ENCODE measurements at places on chromosomes 7 and 10.
A peak's percentile ranks its signal among the peaks of the same experiment; 100 is the strongest.

DNA sequence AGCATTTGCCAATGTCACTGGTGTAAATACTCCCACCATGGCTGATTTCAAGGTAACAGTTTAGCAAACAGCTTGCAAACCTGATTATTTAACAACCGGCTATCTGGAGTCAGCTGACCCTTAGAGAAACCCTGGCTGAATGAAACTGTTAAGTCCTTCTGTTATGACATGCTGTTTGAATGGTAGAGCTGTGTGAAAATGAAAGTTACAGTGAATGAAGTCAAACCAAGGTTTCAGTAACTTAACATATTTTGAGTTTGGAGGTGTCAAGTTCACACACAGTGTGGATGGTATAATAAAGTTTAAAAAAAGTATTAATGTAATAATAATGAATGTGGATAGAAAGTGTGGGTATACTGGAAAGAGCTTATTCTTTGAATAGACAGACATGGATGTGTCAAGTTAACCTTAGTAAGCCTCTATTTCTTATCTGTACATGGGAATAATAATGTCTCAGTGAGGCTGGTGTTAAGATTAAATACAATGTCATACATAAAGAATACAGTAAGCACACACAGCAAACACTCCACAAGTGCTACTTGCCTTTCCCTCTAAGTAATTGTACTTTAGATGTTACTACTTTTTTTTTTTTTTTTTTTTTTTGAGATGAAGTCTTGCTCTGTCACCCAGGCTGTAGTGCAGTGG lies 150.4 kb downstream of the TAX1BP1 start:
- DNase-seq, result peak; percentile 64

GRCh38 chr7:132643302-132643701 lies 67.0 kb upstream of the PLXNA4 start:
- no peak for DNase-seq

DNA sequence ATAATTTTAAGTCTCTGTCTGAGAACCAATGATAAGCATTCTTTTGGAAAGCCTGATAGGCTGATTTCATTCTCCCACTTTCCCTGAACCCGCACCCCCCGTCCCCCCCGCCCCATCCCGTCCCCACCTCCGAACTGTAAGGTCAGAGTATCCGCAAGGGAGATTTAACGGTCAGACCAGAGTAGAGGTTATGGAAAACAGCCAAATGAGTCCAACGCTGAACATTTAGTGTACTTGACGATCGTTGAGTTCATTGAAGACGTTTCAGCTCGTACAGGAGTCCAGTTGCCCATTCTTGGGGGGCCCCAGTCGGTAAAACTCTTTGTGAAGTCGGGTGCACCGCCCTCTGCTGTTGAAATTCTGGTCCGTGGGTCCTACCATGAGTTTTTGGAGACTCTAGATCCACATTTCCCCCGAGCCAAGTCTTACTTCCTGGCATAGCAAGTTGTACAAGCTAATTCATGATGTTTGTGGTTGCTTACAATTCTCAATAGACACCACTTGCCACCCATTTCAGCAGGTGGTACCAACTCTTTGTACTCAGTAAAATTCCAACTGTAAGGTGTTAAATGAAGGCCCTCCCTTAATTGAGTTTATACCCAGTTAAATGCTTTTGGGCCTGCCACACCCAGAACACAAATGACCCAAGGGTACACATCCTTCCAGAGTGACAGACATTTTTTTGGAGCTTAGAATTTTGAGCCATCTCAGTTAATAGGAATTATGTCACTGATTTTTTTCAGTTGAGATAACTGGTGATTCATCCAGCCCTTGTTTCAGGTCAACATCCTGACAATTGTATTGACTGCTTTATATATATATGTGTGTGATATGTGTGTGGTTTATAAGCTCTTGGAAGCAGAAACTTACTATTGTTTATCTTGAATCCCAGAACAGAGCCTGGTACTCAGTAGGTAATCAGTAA lies 1.2 kb downstream of the MARCHF5 start:
- DNase-seq, result peak; percentile 65

DNA sequence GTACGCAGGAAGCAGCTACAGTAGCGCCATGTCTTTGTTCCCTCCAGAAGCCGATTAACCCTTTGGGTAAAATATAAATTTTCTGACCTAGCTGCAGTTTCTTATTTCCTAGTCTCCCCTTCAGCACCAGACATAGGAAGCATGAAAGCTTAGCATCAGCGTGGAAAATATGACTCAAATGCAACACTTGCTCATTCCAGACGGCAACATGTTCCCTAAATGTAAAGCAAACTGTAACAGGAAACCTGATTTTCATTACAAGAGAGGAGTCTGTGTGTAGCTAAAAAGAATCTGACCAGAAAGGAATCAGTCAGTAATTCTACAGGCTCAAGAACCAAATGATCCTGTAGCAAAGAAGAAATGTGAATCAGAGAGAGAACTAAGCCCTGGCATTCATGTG lies 219.2 kb downstream of the C7orf25 start:
- no peak for DNase-seq

DNA sequence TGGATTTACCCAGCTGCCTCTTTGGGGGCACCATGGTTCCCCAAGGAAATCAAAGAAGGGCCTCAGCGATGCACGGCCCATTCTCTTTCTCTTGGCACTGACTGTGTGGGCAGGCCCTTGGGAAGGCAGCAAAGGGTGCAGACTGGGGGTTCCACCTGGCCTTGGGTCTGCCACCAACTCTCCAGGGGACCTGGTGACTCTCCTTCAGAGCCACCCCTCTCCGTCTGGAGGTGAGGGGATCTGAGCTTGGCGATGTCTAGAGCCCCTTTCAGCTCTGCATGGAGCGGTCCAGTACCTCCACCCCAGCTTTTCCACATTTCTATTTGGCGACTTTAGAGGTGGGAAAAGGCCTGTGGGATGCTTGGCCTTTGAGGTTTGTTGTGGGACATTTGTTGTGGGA lies 69.1 kb downstream of the C10orf120 start:
- DNase-seq, result no peak

DNA sequence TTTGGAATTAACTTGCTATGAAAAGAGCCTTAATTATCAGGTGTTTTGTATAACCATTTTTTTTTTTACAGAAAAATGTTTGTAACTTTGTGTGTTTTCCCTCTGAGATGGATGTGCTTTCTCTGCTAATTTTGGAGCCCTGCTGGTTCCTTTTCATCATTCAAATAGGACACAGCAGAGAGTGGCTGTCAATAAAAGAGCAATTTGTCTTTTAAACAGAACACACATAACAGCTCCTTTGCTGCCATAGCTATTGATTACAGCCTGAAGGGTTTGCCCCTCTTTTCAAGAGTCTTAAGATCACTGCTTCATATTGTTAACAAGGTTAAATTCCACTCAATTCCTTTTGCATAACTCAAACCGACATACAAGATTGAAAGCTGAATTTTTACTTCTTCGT lies 187.2 kb upstream of the MBL2 start:
- DNase-seq, result no peak

DNA sequence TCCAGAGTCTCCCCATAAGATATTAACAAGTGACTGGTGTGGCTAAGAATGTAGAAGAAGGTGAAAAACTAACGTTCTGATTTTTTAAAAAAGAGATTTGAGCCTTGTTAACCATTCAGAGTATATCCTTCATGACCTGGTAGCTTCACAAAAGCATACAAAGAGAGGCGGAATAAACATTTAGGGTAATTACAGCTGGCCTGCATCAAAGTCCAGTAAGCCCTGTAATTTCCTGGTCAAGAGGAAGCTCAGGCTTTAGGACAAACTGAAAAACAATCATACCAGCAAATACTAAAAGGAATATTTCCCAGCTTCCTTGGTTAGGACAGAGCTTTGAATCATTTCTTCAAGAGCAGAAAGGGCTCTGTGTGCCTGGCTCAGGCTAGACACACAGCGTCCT lies 165.2 kb downstream of the COBL start:
- no peak for DNase-seq

DNA sequence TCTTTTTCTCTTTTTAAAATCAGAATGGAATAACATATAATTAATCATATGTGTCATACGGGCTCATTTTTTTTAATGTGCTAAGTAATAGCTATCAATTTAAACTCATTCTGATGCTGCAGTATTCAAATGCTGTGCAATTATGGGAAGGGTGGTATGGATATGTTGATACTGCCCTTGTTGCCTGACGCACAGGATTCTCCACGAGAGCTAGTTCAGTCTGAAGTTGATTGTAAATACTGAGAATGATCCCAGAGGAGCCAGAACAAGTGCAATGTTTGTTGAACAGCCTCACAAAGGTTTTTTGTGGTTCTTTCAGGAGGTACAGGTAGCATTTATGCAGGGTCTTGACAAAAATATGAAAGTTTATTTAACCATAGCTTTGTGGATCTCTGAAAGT lies 13.4 kb downstream of the NPY start:
- no peak for DNase-seq

DNA sequence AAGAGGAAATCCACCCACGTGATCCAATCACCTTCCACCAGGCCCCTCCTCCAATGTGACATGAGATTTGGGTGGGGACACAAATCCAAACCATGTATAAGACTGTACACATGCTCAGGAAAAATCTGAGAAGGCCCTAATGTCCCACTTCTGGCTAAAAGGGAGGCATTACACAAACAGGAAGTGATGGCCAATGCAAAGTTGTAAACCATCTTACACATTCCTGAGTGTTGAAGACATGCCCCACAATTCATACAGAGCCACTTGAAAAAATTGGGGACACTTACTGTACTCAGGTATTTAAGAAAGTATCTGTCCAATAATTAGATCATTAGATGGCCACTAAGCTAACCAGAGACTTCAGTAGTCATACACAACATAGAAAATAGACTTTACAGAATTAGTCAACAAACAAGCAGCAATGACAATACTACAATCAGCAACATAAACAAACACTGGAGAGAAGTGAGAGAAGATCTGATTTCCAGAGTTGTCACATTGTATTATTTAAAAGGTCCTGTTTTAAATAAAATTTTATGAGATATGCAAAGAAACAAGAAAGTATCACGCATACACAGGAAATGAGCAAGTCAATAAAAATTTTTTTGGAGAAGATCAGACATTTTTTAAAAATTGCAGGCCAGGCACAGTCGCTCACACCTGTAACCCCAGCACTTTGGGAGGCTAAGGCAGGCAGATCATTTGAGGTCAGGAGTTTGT lies 143.3 kb downstream of the DGKI start:
- no peak for DNase-seq

- DNase-seq, result no peak
Measured at GRCh38 chr10:19888061-19888660, 71.9 kb downstream of the PLXDC2 start.

GRCh38 chr7:31047313-31048146 lies 4.6 kb upstream of the ADCYAP1R1 start:
- no peak for DNase-seq

DNA sequence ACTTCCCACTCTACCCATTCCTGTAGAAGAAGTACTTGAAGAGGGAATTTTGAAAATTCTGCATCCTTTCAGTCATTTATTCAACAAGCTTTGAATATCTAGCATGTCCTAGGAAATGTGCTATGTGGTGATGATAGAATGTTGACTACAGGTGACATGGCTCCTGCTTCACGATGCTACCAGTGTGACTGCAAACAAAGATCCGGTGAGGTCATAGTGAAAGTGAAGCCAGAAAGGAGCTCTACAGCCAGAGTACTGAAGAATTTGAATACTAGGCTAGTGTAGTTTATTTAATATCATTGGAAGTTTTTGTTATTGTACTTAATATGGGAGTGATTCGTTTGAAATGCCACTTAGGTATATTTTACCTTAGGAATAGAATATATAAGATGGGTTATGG lies 348.1 kb downstream of the TFEC start:
- no peak for DNase-seq

- no peak for DNase-seq
Measured at GRCh38 chr7:113562801-113563200, 356.0 kb downstream of the PPP1R3A start.

GRCh38 chr7:35254496-35255442 lies 869 bp upstream of the TBX20 start:
- DNase-seq, result no peak

DNA sequence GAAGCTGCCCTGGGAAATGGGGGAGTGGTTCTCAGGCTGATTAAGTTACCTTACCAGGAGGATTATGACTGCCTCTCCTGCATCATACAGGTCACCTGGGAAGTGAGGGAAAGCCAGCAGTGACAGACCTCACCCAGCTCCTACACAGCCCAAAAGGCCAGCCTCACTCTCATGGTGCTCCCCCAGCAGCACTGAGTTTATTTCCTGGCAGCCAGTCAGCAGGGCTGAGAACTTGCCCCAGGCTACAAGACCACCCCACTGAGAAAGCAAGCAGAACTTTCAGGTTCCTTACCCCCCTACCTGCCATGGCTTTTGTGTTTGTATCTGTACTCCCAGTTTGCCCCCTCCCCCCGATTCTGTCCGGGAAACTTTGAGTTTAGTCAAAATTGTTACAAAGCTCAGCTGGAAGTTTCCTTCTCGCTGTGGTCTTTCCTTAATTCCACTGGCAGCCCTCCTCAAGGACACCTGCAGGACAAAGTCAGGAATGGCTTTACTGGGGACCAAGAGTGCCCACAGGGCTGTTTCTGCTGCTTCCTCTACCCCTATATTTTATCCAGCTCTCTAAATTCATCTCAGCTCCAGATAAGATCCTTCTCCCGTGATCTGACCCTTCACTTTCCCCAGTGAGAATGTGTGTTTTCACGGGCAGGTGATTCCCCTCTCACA lies 649.8 kb upstream of the MBL2 start:
- no peak for DNase-seq

- DNase-seq, result no peak
Measured at GRCh38 chr7:51062222-51062987, 254.2 kb downstream of the COBL start.

GRCh38 chr7:143413123-143413522 lies 4.5 kb upstream of the EPHA1 start:
- DNase-seq, result no peak

DNA sequence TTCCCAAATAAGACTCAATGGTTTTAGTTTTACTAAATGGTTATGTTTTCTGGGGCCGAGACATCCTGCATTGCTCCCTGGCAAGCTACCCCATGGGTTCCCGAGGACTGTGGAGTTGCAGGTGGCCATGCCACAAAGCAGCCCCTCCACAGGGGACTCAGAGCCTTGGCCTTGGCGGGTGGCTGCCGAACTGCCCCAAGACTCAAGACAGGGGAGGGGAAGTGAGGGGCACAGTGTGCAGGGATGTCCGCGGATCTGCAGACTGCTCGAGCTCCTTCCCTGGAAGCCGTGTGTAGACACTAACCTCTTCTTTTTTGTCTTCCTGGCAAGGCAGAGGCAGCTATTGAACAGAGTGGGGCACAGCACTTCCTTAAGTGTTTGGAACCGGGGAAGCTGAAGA lies 154.6 kb downstream of the EBF3 start:
- DNase-seq, result no peak

DNA sequence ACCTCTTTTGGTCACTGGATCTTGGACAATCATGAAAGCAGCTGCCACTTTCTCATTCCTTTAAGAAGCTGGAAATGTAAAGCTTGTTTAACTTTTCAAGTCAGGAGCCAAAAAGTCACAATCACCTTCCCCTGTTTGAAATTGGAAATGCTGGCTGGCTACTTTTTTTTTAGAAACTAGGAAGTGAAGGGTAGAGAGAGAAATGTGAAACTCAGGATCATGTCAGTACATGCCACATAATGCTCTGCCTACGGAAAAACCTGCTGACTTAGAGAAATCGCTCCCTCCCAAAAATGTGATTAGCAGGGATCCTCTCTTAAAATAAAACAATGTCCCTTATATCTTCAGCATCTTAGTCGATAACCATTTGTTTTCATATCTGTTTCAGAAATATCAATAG lies 188.4 kb upstream of the C7orf33 start:
- no peak for DNase-seq

GRCh38 chr7:155610633-155611193 lies 33.7 kb upstream of the RBM33 start:
- no peak for DNase-seq

GRCh38 chr7:3787717-3788264 lies 486.7 kb downstream of the SDK1 start:
- DNase-seq, result no peak

Data from activated CD4-positive, alpha-beta T cell treated with anti-CD3 and anti-CD28 coated beads, Interleukin-2, amount 50 U/mL, for 16 hours (primary cell).